Caco-2 (cell line): ENCODE measurements at places on chromosomes 5 and 9.

DNA sequence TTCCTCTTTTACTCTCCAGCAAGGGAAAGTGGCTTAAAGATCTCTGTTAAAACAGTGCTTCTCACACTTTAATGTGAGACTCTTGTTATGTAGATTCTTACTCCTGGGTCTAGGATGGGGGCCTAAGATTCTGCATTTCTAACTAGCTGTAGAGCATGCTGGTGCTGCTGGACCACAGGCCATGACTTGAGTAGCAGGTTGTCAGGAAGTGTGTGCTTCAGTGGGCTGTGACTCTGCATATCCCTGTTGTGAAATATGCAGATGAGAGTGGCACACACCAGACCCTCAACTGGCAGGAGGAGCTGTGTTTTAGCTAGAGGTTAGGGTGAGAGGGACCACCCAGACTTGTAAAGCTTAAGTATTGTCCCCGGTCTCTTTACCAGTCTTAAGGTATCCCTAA lies 191.1 kb upstream of the DMRT1 start:
- DNase-seq = no peak

DNA sequence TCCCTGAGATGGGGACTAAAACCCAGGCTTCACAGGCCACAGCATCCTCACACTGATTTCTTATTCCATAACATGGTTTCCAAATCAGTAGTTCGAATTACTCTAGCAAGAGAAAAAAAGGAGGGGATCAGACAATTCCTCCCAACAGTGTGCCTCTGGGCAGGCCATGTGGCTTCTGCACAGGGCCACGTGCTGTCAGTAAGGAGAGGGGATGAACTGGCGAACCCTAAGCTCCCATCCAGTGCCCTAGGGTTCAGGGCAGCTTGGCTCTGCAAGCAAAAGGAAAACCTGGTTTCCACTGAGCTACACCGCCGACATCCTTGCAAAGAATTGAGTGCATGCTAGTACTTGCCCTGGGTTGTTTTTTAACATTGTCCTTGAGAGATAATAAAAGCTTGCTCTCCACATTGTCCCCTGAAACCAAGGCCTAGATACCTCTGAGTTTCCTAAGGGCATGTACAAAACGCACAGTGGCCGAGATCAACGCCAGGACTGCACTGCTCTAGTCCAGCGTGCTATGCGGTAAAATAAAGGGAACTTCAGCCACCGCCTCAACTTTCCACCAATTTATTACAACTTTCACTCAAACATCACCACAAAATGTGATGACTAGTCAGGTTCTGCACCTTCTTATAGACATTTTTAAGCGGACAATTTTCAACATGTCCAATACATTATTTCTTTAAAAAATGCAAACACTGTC lies 4.5 kb downstream of the CAMSAP1 start:
- no peak for DNase-seq

DNA sequence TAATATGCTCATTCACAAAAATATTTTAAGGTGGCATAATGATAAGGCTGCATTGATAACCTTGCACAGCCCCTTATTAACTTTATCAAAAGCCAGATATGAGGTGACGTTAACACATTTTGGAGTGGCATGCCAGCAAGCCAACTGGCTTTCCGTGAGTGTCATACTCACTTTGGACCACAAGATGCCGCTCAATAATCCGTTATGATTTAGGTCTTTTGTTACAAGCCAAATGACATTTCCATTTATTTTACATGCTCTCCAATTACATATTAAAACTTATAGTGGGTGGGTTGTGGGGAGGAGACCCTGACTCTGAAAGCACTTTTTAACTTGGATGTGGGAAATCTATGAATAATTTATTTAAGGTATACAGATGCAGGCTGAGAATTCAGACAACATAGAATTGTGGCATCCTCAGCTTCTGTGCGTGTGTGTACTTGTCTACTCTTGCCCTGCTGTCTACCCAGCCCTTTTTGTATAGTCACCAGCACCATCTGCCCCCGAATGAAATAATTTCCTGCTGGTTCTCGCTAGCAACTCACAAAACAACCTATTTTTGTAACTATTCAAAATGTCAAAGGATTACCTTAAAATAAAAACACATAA lies 305.1 kb downstream of the PSAT1 start:
- no peak for DNase-seq

- peak; percentile 34 for DNase-seq
Measured at GRCh38 chr5:28766565-28767158, 1728.3 kb upstream of the CDH9 start.

DNA sequence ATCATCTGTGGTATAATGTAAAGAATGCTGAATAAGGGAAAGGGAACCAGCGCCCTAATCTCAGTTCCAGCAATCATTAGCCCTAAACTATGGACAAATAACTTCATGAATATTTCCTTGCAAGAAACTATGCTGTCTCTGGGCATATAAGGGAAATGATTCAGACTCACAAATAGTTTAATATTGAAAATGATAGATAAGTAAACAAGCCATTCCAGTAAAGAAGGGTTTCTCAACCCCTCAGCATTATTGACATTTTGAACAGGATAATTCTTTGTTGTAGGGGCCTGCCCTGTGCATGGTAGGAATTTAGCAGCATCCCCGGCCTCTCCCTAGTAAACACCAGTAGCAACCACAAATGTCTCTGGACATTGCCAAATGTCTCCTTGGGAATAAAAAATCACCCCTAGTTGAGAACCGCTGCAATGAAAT lies 23.8 kb downstream of the C5 start:
- no peak for DNase-seq

DNA sequence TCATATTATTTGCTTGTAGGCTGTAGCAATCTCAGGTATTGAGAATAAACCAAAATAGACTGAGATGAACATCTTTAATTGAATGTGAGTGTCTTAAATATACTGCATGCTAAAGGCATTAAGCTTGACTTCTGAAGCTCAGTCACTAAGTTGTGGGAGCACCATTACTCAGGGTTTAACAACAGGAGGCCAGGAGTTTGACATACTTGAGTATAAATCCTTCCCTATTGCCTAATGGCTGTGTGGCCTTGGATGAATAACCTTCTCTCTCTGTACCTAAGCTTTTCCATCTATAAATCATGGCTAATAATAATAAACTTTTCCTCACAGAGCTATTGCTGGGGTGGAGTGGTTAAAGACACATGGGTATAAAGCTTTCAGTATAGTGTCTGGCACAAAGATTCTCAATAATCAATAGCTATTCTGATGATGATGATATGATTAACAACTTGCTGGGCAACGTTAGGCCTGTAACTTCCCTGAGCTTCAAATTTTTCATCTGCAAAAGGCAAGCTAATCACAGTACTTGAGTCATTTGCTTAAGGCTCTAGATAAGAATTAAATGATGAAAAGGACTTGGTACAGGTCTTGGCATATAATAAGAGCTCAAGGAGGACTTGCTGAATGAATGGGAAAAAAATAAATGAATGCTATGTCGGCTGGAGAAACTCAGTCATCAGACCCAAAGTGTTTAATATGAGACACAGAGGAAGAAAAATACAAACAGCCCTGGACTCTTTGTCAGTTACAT lies 174.0 kb upstream of the IL12B start:
- DNase-seq = no peak

DNA sequence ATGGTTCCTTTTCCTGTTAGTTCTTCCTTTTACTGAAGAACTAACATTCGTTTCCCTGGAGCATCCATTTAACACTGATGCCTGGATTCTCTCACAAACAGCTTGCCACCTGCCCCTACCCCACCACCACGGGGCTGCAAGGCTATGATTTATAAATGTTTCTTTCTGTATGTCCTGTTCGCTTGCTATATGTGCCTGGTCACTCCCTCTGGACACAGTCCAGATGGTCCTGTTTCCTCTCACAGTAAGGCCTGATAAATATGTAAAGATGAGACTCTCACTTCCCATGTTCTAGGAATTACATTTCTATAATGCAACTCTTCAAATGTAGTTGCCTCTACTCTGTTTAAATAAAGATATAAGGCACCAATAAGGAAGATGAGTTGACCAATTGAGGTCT lies 146.4 kb upstream of the SHB start:
- DNase-seq = no peak

- no peak for DNase-seq
Measured at GRCh38 chr9:107863396-107863795, 373.8 kb upstream of the KLF4 start.

DNA sequence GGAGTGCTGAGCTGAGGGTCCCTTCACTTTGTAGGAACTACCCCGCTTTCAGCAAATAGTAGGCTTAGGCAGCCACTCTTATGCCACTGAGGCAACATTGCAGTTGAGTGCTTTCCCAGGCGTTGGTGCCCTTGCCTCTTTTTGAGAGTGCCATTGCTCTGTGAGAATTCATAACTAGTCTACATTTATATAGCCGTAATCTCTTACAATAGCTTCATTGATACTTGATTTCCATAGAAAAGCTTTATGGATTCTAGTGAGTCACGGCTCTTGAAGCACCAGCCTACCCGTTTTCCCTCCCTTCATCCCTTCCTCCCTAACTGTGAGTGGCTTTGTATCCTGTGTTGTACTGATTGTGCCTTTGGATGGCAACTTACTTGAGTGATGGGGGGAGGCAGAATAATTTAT lies 283.9 kb downstream of the AOPEP start:
- no peak for DNase-seq

DNA sequence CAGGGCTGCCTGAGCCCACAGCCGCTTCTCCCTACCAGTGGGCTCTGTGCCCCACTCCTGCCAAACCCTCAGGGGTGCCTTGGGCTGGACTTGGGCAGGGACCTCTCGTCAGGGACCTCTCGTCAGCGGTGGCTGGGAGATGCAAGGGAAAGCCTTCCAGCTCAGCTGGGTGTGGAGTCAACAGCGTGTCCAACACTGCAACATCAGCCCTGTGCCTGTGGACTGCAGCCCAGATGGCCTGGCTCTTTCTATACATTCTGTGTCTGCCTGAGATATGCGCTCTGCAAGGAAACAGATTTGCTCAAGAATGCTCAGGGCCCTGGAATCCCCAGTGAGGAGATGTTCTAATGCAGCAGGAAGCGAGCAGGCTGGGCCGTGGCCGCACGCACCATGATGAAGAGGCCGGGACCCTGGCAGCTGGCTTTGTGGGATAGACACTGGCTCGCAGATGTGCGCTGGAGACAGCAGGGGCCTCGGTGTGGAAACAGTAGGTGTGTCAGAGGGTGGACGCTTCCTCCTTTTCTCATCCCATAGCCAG lies 85.0 kb upstream of the COL5A1 start:
- no peak for DNase-seq

DNA sequence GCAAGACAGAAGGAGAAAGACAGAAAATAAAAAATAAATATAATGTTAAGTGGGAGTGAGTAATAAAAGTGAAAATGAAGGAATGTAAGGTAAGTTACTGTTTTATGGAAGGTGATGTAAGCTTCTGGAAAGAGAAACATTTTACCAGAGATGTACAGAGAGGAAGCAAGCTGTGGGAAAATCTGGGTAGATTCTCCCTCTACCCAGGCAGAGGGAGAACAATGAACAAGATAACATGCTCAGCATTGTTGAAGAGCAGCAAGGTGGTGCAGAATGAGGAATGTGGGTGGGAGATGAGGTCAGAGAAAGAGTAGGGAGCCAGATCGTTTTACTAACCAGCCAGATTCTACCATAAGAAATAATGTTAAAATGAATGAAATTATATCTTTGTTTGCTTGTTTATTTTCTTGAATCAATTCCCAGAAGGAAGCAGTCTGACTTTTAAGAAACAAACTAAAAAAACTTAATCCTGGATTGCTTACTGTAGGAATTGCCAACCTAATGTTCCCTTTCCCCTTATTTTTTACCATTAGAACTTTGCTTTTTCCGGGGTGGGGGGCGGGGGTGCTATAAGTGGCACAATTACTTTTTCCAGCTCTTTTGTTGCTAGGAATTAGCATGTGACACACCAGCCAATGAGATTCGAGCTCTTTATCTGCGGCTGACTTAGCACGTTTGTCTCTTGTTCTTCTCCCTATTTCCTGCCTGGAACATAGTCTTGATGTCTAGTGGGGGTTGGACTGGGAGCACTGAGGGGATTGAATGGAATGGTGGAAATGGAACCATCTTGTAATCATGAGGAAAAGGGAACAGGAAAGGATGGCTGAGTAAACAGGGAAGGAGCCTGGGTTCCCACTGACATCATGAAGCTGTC lies 356.7 kb downstream of the TMEM167A start:
- no peak for DNase-seq

DNA sequence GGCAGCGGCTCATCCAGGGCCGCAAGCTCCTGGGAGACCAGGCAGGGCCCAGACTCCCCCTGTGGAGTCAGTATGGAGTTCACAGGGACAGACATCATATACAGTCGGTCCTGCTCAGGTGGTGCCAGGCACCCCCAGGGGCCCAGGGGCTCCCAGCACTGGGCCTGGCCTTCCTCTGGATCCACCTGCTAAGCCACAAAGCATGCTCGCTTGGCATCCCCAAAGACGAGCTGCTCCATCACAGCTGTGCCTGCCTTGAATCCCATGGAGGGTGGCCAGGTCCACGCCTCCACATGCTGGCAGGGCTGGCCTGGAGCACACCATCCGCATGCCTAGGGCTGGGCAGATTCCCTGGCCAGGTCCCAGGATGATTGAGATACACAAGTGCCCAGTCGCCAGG lies 4.6 kb downstream of the BICD2 start:
- no peak for DNase-seq

- no peak for DNase-seq
Measured at GRCh38 chr5:92041911-92042660, 659.0 kb upstream of the ARRDC3 start.

GRCh38 chr9:16519001-16519400 lies 351.5 kb downstream of the BNC2 start:
- DNase-seq = no peak

DNA sequence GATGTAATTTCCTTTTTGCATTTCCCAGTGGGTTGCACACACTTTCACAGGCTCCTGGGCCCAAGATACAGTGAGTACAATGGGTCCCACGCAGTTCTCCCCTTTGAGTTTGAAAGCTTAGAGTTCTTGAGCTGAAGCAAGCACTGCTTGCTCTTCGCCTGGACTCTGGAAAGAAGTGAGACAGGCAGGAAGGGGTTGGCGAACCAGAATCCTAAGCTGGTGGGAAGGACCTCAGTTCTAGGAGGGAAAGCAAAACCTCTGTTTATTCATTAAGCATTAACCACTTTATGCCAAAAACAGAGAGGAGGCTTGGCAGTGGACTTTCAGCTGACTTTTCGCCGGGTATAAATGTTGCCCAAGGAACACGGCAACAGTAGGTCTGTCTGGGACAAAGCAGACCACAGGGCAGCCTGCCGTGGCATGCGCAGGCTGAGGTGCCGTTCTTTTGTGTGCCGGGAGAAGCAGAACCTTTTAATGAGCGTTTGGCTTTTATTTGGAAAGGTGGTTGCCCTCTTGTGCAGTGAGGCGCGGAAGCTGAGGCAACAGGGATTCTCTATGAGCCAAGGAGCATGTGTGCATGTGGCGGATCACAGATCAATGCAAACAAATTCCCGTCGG lies 239.9 kb upstream of the PANK3 start:
- no peak for DNase-seq

DNA sequence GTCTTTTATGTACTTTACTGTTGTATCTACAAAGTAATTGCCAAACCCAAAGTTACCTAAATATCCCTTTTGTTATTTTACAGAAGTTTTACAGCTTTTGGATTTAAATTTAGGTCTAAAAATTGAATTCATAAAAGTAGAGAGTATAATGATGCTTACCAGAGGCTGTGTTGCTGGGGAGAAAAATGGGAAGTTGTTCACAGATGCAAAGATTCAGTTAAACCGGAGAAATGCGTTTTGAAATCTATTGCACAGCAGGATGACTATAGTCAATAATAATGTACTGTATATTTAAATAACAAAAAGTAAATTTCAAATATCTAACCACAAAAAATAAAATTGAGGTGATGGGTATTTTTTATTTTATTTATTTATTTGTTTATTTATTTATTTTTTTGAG lies 2.6 kb upstream of the ANKRD18A start:
- DNase-seq = no peak
